NCI-H1092 treated with DMSO at 0.1 percent for 48 hours (cell line): ENCODE measurements at places on chromosomes 6 and 20.

DNA sequence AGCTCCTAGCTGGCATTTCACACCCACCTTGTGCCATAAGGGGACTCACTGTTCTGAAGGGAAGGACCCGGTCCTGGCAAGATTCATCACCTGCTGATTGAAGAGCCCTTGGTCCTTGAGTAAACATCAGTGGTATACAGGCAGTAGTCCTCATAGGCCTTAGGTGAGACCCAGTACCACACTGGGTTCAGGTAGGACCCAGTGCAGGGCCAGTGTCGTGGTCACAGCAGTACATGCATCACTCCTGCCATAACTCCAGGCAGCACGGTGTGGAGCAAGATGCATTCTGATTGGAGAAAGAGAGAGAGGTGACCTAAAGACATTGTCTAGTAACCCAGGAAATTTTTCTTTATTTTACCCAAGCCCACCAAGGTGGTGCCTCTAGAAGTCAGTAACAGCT, 49.1 kb upstream of the THBS2 start:
- no peak for DNase-seq

- no peak for DNase-seq
Observed at GRCh38 chr6:11307226-11307625, 74.8 kb upstream of the NEDD9 start.

DNA sequence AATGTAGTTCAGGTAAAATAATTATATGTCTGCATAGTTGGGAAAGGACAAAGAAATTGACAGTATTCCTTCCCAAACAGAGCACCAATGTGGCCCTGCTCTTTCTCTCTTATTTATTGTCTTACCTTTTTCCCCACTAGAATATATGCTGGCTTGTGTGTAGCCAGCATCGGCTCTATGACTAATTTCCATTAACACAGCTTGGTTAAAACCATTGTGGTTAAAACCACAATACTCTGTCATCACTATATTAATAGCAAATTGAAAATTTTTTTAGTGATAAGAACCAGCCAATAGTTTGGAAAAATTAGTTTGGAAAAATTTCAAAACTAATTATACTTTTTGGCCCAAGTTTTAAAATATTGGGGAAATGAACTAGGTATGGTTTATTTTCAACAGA, 535.1 kb downstream of the UTRN start:
- no peak for DNase-seq

- no peak for DNase-seq
Observed at GRCh38 chr20:48656661-48657211, 171.1 kb downstream of the PREX1 start.

GRCh38 chr20:22686097-22686496, 101.7 kb upstream of the FOXA2 start:
- DNase-seq, result peak; percentile 75

DNA sequence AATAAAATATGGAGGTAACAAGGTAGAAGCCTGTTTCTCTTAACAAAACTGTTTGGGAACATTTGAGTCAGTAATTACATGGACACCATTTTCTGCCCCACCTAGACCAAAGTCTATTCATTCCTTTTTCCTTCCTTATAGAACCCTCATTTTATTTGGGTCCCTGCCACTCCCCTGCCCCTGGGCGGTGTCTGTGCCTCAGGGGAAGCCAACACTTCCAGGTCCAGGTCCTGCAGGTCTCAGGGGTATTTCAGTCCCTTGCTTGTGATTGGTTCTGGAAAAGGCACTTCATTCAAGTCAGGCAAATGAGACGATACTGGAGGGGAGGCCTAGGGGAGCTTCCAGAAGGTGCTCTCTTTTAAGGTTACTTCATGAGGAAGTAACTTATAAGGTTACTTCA, 42.3 kb downstream of the SLC35D3 start:
- DNase-seq, result no peak

DNA sequence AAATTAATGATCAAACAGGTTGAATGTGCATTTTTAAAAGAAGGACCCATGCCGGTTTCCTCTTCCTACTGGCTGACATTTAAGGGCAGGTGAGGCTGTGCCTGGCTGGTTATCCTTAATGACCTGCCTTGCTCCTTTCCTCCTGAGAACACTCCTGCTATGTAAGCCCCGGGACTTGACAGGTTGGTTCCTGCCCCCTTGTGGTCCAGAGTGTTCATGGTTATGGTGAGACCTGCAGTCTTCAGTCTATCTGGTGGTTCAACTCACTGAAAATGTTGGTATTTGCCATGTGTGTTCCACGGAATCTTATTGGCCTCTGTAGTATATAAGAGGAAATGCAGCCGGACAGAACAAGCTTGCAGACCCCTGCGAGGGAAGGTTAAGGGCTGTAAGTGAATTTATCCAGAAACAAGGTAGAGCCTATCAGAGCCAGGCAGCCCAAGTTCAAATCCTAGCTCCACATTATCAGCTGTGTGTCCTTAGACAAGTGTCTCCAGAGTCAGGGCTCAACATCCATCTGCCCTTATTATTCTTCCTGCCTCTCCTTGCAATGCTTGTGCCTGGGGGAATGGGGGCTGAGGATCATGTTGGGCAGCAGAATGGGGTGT, 5.2 kb upstream of the BPIFA3 start:
- peak; percentile 75 for DNase-seq

GRCh38 chr6:69827276-69827893, 30.6 kb upstream of the LMBRD1 start:
- DNase-seq, result no peak

GRCh38 chr6:33731751-33732282, 14.9 kb downstream of the IP6K3 start:
- no peak for DNase-seq

- no peak for DNase-seq
Observed at GRCh38 chr20:58746620-58747019, 54.0 kb downstream of the NPEPL1 start.

GRCh38 chr6:155026022-155026705, 31.0 kb downstream of the TIAM2 start:
- no peak for DNase-seq

- DNase-seq, result no peak
Observed at GRCh38 chr6:14597090-14597489, 479.5 kb downstream of the CD83 start.

DNA sequence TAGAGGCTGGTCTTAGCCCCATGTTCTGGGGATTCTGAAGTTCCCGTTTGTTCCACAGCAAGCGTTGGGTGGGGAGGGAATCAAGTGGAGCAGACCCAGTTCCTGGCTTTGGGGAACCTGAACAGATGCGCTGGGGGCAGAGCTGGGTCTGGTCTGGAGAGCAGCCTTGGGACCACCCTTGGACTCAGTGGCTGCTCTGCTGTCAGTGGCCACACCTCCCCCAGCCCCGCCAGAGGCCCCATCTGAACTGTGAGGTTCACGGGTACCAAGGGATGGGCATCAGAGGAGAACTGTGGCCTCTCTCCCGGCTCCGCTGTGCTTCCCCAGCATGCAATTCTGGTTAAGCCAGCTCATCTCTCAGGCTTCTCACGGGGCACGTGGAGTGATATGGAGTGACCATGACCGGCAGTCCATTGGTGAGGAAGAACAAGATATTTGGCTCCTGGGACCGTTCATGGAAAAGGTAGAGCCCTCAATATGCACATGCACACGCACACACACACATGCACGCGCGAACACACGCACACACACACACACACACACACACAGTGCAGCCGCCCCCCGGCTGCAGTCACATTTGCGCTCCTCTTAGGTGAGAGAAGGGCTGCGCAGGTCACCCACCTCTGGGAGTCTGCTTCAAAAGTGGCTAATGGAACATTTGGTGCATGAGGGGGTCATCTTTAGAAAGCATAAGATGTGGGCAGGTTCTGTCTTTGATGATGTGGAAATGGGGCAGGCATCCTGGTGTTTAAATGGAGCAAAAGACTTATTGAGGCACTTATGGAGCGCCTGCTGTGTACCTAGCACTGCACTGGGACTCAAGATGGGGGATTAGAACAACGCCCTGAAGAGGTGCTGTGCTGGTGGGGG, 6.0 kb downstream of the DLGAP4 start:
- DNase-seq, result no peak

- DNase-seq, result no peak
Observed at GRCh38 chr20:22373164-22373895, 211.0 kb downstream of the FOXA2 start.

DNA sequence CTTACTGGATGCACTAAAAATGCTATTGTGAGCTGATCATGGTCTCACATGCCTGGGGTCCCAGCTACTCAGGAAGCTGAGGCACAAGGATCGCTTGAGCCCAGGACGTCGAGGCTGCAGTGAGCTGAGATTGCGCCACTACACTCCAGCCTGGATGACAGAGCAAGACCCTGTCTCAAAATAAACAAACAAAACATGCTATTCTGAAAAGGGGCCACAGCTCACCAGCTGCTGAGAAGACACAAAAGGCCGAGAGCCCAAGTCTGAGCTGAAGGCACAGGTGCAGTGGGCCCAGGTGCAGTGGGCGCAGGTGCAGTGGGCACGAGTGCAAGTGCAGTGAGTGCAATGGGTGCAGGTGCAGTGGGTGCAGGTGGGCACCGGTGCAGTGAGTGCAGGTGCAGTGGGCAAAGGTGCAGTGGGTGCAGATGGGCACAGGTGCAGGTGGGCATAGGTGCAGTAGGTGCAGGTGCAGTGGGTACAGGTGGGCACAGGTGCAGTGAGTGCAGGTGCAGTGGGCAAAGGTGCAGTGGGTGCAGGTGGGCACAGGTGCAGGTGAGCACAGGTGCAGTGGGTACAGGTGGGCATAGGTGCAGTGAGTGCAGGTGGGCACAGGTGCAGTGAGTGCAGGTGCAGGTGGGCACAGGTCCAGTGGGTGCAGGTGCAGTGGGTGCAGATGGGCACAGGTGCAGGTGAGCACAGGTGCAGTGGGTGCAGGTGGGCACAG, 16.0 kb downstream of the ZBTB46 start:
- DNase-seq, result no peak

GRCh38 chr6:161139766-161140553, 133.9 kb downstream of the AGPAT4 start:
- DNase-seq, result no peak

- DNase-seq, result no peak
Observed at GRCh38 chr6:160156842-160157241, 35.2 kb downstream of the SLC22A1 start.

DNA sequence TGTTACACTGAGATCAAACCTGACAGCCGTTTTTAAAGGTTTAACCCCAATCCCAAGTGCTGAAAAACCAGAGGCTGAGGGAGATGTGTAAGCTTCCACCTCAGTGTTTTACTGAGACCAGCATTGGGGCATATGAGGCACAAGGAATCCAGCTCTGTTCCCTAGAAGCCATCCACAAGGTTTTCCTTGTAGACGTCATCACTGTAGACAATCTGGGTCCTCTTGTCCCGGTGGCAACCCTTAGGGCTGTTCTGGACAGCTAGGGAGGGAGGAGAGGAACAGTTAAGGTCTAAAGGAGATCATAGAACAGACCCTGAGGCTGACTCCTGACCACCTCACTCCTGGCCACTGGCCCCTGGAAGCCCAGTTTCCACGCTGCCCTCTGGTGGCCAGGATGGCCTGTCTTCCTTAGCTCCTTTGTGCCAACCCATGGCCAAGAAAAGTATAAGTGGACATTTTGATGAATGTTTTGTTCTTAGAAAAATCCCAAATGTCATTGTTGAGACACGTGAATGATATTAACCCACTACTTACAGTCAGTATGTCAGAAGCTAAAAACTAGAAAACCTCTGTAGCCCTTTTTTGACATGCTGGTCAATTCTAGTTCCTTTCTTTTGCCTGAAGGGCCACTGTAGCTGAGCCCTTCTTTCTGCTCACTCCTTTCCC, 6.4 kb downstream of the CFB start:
- DNase-seq, result peak; percentile 0

- peak; percentile 76 for DNase-seq
Observed at GRCh38 chr6:57221936-57222742, at the start of gene RAB23. RAB23 (minus strand) TSS chr6:57222307; CDS start chr6:57210380, 11,927 bp downstream.

GRCh38 chr6:12291839-12292604, 1.9 kb downstream of the EDN1 start:
- no peak for DNase-seq

GRCh38 chr20:50012282-50013263, 29.8 kb downstream of the SNAI1 start:
- no peak for DNase-seq

- DNase-seq, result no peak
Observed at GRCh38 chr6:33592595-33593413, 12.7 kb upstream of the BAK1 start.

DNA sequence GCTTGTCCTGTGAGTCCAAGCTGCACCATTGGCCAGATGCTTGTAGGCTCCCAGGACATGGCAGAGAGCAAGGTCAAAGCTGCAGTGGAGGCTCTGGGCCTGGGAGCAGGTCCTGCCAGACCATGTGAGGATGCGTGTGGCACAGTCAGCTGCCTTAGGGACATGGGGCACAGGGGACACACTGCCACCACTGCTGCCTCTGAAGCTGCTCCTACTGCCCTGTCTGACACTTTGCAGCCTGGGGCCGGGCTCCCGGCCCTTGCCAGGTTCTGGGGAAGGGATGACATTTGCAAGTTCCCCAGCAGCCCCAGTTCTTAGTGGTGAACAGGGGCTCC, 13.2 kb upstream of the FUT9 start:
- DNase-seq, result no peak

DNA sequence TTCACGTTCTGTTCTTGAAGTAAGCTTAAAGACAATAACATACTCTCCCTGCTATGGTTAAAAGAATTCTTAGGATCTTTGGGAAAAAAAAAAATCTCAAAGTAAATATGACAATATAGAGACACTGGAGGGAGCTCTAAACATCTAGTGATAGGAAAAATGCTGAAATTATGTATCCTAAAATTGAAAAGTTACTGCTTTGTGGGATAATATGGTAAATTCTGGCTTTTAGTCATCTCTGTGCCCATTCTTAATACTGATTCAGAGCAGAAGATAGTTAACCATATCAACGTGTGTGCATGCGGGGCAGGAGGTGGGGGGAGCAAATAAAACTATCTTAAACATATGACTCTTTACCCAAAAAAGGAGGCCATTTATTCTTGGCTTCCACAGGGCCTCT, 165.4 kb downstream of the GMPR start:
- no peak for DNase-seq

- no peak for DNase-seq
Observed at GRCh38 chr6:150702675-150703074, 103.0 kb downstream of the PLEKHG1 start.

DNA sequence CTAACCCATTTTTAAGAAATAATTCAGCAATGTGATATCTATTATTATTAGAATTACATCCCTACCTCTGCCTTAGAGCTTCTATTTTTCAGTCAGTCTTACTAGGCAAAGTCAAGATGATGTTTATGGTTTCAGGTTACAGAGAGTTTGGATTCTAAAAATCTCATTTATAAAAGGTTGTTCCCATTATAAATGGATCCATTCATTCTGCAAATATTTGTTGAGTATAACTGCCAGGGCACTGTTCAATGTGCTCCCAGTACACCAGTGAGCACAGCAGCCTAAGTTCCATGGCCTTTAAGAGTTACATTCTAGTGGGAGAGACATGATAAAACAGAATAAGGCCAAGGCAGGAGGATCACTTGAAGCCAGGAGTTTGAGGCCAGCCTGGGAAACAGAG, 75.9 kb upstream of the EYA4 start:
- DNase-seq, result peak; percentile 13

- no peak for DNase-seq
Observed at GRCh38 chr6:127690092-127690491, 113.1 kb downstream of the C6orf58 start.

DNA sequence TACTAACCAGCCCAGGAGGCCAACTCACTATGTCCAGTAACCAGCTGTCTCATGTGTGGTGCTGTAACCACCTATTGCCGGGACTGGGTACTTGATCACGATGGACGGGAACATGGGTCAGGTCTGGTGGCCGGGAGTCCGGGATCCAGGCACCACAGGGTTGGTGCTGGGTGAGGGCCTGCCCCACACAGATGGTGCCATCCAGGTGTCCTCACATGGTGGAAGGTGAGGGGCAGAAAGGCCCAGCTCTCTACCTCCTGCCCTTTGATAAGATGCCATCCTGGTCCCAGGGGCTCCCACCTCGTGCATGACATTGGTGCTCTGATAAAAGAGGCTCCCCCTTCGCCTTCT, 116.3 kb downstream of the TAF4 start:
- no peak for DNase-seq

- DNase-seq, result no peak
Observed at GRCh38 chr20:43198607-43199006, 8.9 kb upstream of the PTPRT start.
